ENCODE measurements at places on chromosomes 12 and 14.

- DNase-seq: no peak
Observed at GRCh38 chr12:92533280-92533890, 169.4 kb upstream of the PLEKHG7 start.

GRCh38 chr14:41805633-41806032 lies 199.0 kb downstream of the LRFN5 start:
- DNase-seq: no peak

- DNase-seq: no peak
Observed at GRCh38 chr12:109640961-109641360, 67.4 kb downstream of the MVK start.

- no peak for DNase-seq
Observed at GRCh38 chr14:75005357-75005756, 2.6 kb downstream of the EIF2B2 start.

- DNase-seq: no peak
Observed at GRCh38 chr14:51310505-51310944, 70.5 kb downstream of the TMX1 start.

GRCh38 chr14:32608857-32609256 lies 279.8 kb downstream of the AKAP6 start:
- no peak for DNase-seq

DNA sequence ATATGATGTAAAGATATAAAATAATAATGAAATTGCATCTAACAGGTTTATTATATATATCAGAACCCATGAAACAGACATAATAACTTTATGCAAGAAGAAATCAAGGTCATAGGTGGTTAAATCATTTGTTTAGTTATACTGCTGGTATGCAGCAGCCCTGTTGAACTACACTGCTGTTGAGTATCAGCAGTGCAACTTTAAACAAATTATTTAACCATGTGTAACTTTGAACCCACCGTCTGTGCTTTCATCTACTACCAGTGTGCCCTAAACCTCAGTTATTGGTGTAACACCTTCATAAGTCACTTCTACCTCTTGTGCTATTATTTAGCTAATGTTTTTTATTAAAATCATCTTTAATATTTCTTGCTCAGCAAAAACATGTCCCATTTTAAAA lies 262.3 kb upstream of the CRY1 start:
- DNase-seq: no peak

- DNase-seq: no peak
Observed at GRCh38 chr14:57845316-57845715, 20.6 kb downstream of the SLC35F4 start.

DNA sequence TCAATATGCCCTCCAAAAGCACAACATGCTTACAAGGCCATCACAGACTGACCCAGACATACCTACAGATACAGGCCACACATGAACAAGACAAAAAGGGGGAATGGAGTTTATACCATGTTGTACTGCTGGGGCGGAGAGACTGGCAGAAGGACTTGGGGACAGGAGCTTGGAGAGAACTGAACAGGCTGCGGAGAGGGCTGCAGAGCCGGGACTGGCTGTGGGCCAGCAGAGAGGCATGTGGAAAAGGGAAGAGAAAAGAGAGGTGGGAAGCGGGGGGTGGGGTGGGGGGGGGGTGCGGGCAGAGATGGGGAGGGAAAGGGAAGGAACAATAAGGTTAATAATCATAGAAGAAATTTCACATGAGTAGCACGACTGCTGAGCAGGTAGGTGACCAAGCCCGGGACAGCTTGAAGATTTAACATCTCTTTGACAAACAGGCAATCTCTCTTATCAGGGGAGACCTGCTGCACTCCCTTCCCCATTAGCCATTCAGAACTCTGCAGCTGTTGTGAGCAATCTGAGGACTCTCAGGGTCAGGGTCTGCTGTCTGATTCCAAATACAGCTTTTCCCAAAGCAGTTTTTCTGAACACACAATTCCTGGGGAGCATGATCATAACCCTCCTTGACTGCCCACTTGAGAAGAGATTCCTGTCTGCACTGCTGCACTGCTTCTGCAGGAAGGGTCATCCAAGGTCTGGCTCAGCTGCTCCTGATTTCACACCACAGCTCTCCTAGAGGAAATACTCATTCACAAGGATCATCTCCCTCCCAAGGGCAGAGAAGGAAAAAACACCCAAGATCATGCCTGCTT lies 21.6 kb upstream of the STAC3 start:
- DNase-seq: no peak

DNA sequence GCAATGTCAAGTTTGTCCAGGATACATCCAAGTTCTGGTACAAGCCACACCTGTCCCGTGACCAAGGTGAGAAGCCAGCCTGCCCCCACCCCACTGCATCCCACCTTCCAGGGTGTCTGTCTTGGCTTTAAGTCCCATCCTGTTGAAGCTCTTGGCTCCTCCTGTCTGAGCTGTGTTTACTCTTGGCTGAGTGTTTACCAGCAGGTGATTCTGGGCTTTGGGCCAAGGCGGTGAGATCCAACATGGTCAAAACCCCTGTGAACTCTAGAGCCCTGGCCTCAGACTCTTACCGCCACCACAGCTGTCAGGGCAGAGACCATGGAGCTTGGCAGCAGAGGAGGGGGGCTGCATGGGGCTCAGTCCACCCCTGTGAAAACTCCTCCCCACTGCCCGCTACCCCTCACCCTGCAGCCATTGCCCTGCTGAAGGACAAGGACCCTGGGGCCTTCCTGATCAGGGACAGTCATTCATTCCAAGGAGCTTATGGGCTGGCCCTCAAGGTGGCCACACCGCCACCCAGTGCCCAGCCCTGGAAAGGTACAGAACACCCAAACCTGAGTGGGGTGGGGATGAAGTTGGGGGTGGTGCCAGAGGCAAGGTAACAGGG lies 11.6 kb downstream of the TNS2 start:
- DNase-seq: no peak

DNA sequence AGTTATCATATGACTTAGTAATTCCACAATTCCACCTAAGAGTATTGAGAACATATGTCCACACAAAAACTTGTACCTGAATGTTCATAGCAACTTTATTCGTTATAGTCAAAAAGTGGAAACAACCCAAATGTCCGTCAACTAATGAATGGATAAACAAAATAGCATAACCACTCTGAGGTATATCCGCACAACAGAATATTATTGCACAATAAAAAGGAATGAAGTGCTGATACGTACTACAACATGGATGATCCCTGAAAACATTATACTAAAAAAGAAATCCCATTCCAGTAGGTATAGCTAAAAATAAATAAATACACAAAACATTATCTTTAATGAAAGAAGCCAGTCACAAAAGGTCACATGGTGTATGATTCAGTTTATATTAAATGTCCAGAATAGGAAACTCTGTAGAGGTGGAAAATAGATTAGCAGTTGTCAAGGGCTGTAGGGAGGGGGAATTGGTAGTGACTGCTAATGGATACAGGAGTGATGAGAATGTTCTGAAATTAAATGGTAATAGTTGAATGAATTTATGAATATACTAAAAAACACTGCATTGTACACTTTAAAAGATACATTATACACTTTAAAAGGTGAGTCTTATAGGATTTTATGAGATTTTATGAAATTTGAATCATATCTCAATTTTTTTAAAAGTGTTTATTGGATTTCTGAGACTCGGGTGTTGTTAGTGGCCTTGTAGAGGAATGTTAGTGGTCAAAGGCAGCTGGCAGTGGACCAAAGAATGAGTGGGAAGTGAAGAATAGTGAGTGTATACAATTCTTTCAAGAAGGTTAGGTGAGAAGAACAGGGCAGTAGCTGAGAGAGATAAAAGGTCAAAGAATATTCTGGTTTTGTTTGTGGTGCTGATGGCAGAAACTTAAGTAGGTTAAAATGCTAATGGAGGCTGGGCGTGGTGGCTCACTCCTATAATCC lies 36.3 kb upstream of the BAZ1A start:
- no peak for DNase-seq

DNA sequence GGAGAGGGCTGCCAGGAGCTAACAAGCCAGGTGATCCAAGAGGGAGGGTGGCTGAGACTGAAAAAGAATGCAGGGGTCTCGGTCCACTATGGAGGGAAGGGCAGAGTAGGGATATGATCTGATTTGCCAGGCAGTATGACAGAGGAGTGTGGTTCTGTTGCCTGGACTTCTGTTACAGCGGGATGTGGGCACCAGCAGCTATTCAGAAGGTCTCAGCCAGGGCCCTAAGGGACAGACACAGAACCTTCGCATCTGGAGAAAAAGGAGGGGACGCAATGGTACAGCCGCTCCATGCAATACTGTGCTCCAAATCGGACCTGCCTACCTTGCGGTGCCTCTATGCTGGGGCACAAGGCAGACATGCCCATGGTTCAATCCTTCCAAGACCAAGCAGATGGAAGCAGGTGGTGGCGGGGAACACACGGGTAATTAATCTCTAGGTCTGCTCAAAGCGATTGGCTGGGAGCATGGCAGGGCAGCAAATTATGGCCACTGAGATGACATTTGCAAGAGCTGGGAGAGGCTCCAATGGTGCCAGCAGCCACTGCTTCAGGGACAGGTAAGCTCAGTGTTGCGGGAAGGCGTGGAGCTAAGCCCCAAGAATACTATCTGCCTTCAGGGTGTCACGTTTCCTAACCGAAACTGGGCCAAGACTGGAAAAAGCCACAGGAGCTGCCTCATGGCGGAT lies 185.5 kb downstream of the FOXN3 start:
- DNase-seq: no peak

DNA sequence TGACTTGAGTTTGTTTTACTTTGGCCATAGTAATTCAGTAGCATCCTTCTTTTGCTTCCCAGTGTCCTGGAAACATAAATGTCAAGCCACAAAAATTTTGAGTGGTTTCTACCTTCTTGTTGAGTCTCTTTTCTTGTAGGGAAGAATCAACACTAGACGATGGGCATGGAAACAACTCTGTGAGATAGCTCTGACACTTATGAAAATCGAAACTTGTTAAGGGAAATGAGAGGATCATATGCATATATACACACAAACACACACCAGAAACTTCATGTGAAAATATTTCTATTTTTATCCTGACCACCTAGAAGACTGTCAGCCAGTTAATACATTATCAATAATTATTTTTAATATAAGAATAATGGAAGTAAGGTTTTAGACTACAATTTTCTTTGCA lies 1247.3 kb upstream of the FLRT2 start:
- no peak for DNase-seq

DNA sequence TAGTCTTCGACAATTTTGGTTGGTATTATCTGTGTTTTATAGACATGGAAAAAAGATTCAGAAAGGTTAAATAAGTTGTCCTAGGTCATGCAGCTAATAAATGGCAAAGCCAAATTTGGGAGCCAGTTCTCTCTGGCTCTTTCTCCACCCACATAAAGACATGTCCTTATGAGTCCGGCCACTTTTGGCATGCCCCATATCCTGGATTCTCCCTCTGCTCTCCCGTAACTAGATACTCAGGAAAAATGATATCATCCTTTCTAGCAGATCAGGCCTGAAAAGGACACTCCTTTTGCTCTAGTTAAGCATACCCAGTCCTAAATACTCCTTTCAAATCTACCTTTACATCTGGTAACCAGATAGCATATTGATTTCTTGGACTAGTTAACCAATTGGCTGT lies 64.4 kb downstream of the TTLL5 start:
- no peak for DNase-seq

GRCh38 chr12:97936165-97936564 lies 473.6 kb downstream of the RMST start:
- no peak for DNase-seq

- DNase-seq: no peak
Observed at GRCh38 chr14:104860414-104860813, 4.7 kb upstream of the CEP170B start.

GRCh38 chr12:46661110-46661845 lies 164.5 kb downstream of the SLC38A4 start:
- peak; percentile 70 for DNase-seq

DNA sequence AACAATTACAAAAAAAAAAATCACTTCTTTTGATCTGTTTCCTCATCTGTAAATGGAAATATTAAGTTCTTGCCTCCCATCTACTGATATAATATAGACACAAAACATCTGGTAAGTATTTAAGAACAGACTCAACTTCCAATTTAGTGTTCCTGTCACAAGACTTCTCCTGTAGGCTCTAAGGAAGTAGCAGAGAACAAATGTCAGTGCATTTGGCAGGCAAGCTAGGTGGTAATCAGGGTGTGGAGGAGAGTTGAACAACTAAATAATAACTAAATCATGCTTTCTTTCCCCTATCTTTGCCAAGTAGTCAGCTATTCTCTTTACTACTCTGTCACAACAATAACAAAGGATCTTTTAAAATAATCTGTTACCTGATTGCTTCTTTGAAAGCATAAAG lies 22.1 kb downstream of the BAZ1A start:
- no peak for DNase-seq

- no peak for DNase-seq
Observed at GRCh38 chr12:88945051-88945732, 364.9 kb upstream of the KITLG start.

DNA sequence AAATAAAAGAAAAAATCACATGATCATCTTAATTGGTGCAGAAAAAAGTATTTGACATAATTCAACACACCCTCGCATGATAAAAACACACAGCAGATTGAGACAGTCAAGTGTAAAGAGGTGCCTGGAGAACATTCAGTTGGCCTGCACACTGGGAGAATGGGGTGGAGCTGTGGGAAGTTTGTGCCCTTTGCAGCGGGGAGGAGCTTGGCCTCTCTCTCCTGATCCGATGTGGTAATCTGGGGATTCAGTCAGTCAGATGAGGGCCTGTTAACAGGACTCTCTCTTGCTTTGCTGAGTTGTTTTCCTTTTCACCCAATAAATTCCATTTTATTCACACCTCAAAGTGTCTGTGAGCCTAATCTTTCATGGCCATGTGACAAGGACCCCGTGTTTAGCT lies 5.9 kb downstream of the SERPINA6 start:
- DNase-seq: no peak

GRCh38 chr12:40144023-40144422 lies 38.1 kb upstream of the SLC2A13 start:
- no peak for DNase-seq

GRCh38 chr12:102963796-102964195 lies 6.3 kb downstream of the ASCL1 start:
- DNase-seq: no peak

DNA sequence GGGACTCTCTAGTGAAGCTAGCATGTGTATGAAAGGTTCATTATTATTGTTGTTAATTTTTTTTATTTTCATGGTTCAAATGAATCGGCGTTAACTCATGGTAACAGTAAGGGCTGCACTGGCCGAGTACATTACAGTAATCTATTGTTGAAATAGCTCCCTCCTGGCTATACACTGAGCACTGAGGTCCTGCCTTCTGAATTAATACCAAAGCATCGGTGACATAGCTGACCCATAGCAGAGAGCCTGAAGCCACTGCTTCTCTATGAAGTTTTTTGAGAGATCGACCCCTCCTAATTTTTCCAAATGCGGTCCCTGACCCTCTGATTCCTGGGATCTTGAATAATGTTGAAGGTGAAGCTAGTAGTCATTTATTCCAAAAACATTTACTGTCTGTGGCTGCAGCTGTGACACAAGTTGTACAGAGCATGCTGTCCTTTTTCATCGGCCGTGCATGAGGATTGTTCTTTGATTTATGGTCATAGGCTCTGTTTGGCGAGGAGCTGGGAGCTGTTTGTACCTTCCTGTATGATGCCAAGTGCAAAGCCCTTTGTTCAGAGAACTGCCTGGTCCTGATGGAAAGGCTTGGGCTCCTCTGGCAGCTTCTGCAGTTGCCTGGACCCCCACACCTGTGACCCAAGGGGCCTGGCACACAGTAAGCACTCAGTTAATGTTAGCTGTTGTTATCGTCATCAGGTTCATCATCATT lies 486.5 kb downstream of the EGLN3 start:
- DNase-seq: no peak

Measured in B cell (primary cell).